ENCODE measurements at places on chromosomes 5 and 9.

DNA sequence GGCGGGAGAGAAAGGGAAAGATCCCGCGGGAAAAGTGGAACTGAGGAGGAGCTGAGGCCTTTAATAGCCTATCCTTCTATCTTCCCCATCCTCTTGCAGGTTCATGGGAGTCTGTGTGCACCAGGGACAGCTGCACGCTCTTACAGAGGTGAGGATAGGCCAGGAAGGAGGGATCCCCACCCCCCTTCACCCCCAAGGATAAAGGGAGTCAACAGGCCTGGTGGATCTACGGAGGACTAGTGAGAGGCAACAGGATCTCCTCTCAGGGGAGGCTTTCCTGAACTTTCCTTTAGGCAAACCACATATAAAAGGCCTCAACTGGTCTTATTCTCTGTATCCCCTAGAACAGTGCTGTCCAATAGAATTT, 1.1 kb downstream of the TESK1 start:
- no peak for DNase-seq
- peaks cover 9% of the 10 kb centered on the region for H3K4me1 ChIP-seq
- H3K27me3 ChIP-seq, result no peaks in the 10 kb centered on the region
- H3K36me3 ChIP-seq, result peaks cover 36% of the 10 kb centered on the region
- no peak overlapping the region for H3K27ac ChIP-seq

- H3K27me3 ChIP-seq, result peaks cover 2% of the 10 kb centered on the region
- DNase-seq, result no peak
- no peak overlapping the region for H3K4me3 ChIP-seq
- peaks cover 7% of the 10 kb centered on the region for H3K4me1 ChIP-seq
Measured at GRCh38 chr9:112377087-112377486, 2.8 kb upstream of the HSDL2 start.

GRCh38 chr5:109347252-109347888, 62.4 kb downstream of the PJA2 start:
- peaks cover 11% of the 10 kb centered on the region for H3K36me3 ChIP-seq
- H3K27me3 ChIP-seq, result no peaks in the 10 kb centered on the region
- peaks cover 3% of the 10 kb centered on the region for H3K4me1 ChIP-seq
- no peak overlapping the region for H3K27ac ChIP-seq

DNA sequence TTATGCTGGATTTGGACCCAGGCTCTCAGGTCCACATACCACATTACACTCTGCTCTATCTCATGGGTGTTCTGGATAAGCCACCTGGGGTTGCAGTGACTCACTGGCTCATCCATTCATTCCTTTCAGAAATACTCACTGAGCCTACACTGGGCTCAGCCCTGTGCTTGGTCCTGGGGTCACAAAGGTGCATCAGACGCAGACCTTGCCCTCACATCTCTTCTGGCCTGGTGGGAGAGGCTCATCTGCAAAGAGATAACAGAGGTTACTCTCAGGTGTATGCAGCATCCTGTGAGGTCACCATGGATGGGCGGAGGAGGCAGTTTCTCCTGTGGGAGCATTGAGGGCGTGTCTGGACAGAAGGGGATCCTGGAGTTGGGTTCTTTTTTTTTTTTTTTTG, 12.1 kb downstream of the CDHR2 start:
- no peaks in the 10 kb centered on the region for H3K4me1 ChIP-seq
- no peaks in the 10 kb centered on the region for H3K36me3 ChIP-seq
- DNase-seq, result no peak
- no peaks in the 10 kb centered on the region for H3K27me3 ChIP-seq
- H3K4me3 ChIP-seq, result no peak overlapping the region

DNA sequence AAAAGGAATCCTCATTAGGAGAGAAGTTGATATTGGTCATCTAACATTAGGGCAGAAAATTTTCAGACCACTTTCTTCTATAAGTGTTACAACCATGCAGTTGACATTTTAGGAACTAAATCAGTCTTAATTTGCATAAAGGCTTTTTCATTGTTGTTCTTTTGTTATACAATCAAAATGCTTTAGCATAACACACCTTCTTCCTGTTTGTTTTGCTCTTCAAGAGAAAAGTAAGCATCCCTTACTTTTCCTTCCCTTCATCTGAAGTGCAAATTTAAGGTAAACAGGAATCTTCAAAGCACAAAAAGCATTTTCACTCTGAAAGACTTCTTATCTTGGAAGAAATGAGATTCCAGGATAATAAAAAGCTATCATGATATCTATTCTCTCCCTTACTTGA, 273.6 kb downstream of the PTPRD start:
- H3K4me3 ChIP-seq, result no peak overlapping the region
- no peaks in the 10 kb centered on the region for H3K4me1 ChIP-seq
- H3K27ac ChIP-seq, result no peak overlapping the region
- no peaks in the 10 kb centered on the region for H3K27me3 ChIP-seq
- H3K36me3 ChIP-seq, result no peaks in the 10 kb centered on the region

DNA sequence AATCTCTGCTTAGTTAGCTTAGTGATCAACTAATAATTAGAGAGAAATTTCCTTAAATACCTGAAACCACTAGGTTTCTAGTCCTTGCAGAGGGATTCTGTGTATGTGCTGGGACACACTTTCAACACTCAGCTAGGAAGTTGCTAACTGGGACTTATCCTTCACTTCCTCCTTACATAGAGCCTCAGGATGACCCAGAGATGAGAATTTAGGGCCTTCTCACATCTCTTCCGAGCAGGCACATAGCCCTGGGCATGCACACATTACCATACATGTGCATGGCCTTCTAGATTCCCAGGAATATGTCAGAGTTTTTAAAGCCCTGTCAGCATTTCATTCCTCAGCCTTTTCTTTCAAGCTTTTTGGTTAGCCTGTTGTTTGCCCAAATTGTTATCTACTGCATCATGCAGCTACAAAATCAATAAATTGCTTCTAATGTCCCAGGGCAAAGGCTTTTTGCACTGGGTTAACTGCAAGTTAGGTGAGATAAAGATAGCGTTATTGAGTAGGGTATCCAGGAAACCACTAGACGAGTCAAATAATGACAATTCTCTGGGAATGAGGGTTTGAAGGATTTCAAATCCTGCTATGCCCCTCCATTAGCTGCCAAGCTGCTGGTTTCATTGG, 22.0 kb upstream of the CDK20 start:
- no peak overlapping the region for H3K27ac ChIP-seq
- no peaks in the 10 kb centered on the region for H3K27me3 ChIP-seq
- H3K36me3 ChIP-seq, result no peaks in the 10 kb centered on the region
- no peak for DNase-seq
- no peak overlapping the region for H3K4me3 ChIP-seq
- H3K4me1 ChIP-seq, result no peaks in the 10 kb centered on the region

GRCh38 chr5:66169534-66169933, 25.4 kb downstream of the SREK1 start:
- DNase-seq, result no peak
- no peak overlapping the region for H3K4me3 ChIP-seq
- H3K4me1 ChIP-seq, result peaks cover 4% of the 10 kb centered on the region
- no peaks in the 10 kb centered on the region for H3K27me3 ChIP-seq
- peaks cover 99% of the 10 kb centered on the region for H3K36me3 ChIP-seq

DNA sequence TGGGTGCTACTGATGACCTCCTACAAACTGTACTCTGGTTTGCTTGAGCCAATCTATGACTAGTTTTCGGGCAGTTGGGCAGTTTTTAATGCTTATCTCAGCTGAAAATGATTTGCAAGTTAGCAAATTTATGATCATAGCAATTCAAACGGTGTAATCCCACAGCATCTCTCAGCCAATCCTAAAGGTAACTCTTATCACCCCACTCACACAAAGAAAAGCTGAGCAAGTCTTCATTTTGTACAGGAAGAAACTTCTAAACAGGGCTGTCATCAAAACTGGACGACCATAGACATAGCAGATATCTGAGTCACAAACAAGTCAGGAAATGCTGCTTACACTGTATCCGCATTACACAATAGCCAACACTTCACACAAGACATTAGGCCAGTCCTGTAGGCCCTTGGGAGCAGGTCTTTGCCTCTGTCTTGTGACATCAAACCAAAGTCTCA, 2.6 kb upstream of the ENC1 start:
- no peaks in the 10 kb centered on the region for H3K27me3 ChIP-seq
- H3K36me3 ChIP-seq, result no peaks in the 10 kb centered on the region
- H3K27ac ChIP-seq, result no peak overlapping the region
- peaks cover 4% of the 10 kb centered on the region for H3K4me1 ChIP-seq
- H3K4me3 ChIP-seq, result no peak overlapping the region
- DNase-seq, result no peak

DNA sequence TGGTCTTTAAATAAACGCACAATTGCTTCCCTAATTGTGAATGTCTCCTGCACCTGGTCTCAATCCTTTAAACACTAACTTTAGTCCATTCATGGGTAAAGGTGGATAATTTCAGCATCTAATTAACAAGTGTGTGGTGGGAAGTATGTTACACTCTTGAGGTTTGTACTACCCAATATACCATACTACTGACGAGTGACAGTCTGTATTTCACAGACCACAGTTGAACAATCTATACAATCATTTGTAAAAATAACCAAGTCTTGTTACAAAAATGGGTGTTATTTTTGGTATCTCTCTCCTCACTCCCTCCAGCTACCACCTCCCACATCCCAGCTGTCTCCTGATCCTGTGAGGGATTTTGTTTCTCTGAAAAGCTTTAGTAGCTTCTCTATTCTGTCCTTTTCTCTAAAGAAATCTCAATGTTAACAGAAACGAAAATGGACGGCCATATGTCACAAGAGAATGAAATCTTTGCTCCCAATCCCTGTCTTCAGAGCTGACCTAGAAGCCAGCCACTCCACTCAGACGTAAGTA, 62.3 kb upstream of the ZNF366 start:
- no peaks in the 10 kb centered on the region for H3K4me1 ChIP-seq
- no peak for DNase-seq
